ENCODE measurements at places on chromosomes 6 and 20.

- no peak for DNase-seq
Observed at GRCh38 chr6:165448210-165448609, 138.8 kb upstream of the C6orf118 start.

DNA sequence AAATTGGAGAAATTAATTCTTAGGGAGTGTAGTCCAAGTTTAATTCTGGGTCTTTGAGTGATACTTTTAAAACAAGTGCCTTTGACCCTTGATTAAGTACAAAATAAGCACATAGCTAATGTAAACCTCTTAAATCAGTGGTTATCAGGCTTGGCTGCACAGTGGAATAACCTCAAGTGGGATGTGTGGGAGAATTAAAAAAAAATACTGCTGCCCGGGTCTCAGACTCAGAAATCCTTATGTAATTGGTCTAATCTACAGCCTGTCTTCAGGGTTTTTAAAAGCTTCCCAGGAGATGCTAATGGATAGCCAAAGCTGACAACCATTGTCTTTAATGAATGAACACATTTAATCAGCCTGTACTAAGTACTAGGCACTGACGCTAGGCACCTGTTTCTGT, 28.5 kb upstream of the TMEM14A start:
- DNase-seq: no peak

GRCh38 chr6:161327360-161327953, 53.6 kb upstream of the AGPAT4 start:
- DNase-seq: no peak

DNA sequence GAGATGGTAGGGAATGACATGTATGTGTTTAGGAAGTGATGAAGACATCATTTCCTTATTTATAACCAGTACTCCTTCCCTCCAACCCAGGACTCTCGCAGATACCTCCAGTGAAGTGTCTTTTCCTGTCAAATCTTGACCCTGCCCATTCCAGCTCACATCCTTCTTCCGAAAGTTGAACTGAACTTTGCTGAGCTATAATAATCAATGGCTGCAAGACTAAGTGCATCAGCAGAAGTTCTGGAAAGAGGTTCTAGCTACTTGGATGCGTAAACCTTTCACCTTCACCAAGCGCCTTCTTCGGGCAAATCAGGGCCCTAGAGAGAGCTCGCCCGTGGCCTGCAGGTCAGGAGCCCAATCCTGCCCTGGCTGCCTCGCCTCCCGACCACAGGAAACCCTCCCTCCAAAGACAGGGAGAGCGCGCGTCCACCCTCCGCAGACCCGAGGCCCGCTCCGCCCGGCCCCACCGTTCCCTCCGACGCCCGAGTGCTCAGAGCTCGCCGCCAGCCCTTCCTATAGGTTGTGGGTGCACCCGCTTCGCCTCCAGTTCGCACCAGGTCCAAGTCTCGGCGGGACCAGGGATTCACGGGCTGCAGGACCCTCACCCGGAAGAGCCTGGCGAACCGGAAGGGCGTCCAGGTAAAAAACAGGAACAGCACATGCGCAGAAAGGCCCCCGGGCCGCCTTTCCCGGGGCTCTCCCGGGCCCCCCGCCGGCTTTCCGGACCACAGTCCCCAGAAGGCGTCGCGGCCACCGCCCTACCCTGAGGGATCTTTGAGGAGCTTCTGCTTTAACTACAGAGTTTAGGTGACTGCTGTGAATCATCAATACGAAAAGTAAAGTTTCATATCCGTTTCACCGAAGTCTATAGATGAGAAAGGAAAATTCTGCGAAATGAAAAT, at the start of gene ZNF334:
ZNF334 (minus strand) TSS at position 617 of the 902 bp plus-strand sequence. CDS start 1,457 bp downstream, outside the sequence.
- no peak for DNase-seq

- no peak for DNase-seq
Observed at GRCh38 chr6:150068151-150068550, 770 bp downstream of the ULBP3 start.

- no peak for DNase-seq
Observed at GRCh38 chr6:144999127-144999526, 714.0 kb downstream of the UTRN start.

- no peak for DNase-seq
Observed at GRCh38 chr6:136772685-136773472, 19.4 kb downstream of the MAP3K5 start.

GRCh38 chr6:33886673-33887144, 82.9 kb upstream of the MLN start:
- no peak for DNase-seq

GRCh38 chr20:24108581-24108980, 120.0 kb upstream of the GGTLC1 start:
- DNase-seq: no peak

DNA sequence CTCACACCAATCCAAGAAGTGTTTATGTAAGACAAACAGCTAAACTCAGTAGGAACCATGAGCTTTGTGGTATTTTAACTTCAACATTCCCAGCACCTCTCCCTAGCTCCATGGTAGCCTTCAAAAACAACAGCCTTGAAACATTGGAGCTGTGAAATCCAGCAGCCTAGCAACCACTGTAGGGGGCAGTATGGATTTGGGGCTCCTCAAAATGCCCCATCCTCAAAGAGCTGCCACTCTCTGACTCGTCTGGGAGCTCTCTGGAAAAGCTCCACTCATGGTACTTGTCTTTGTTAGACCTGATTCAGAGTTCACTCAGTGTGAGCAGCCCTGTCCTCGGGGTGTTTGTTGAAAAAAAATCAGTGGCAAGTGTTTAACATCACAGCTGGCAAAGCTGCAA, 82.9 kb downstream of the KIF6 start:
- no peak for DNase-seq

GRCh38 chr6:11974089-11974488, 38.0 kb upstream of the HIVEP1 start:
- no peak for DNase-seq

DNA sequence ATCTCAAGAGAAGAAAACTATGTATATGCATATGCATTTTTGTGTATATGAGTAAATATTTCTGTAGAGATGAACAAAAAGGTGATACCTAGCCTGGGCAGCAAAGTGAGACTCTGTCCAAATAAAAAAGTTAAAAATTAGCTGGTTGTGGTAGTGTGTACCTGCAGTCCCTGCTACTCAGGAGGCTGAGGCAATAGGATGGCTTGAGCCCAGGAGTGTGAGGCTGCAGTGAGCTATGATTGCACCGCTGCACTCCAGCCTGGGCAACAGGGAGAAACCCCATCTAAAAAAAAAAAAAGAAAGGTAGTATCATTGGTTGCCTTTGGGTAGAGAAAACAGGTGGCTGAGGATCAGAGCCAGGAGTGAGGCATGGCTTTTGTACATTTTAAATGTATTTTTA, 50.9 kb downstream of the KLHL31 start:
- DNase-seq: no peak

GRCh38 chr20:4886771-4887527, 114.4 kb downstream of the SLC23A2 start:
- no peak for DNase-seq

GRCh38 chr6:158024566-158025297, 43.1 kb downstream of the SYNJ2 start:
- no peak for DNase-seq

DNA sequence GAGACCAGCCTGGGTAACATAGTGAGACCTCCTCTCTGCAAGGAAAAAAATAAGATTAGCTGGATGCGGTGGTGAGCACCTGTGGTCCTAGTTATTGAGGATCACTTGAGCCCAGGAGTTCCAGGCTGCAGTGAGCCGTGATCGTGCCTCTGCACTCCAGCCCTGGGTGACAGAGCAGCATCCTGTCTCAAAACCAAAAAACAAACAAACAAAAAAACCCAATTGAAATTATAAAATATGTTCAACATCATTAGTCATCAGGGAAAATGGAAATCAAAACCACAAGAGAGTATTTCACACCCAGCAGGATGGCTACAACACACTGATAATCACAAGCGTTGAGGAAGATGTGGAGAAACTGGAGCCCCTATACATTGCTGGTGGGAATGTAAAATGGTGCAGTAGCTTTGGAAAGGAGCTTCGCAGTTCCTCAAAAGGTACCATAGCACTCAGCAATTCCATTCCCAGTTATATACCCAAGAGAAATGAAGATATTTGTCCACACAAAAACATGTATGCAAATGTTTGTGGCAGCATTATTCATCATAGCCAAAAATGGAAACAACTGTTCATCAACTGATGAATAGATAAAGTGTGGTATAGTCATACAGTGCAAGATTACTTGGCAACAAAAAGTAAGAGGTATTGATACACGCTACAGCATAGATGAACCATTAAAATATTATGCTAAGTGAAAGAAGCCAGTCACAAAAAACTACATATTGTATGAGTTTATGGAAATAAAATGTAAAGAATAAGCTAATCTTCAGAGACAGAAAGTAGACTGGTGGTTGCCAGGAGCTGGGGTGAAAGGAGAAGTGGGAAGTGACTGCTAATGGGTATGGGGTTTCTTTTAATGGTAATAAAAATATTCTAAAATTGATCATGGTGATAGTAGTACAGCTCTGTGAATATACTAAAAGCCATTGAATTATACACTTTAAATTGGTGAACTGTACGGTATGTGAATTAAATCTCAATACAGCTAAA, 38.7 kb upstream of the RIPOR2 start:
- DNase-seq: no peak

DNA sequence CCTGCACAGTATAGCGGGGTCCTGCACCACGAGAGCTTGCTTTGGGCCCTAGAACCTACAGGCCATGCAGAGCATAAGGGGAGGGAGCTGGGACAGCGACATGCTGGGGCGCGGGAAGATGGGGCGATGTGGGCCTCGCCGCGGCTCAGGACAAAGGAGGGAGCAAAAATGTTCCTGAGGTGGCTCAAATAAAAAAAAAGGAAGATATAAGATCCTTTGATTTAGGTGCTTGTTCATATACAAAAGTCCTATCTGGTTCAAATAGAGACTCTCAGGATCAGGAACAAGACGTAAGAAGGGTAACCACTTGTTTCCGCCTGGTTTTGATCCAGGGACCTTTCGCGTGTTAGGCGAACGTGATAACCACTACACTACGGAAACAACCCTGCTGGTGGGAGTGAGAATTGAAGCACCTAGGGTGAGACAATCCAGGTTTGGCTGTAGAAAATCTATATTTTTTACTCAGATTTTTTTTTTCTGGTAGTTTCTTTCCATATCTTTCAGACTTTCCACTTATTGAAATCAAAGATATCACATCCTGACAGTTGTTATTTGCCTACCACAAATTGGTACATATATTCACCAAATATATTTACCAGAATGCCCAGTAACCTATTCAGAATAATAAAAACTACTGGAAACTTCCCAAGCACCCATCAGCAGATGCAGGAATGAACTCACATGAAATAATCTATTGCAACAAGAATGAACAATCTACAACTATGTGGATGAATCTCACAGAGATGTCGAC, 177.9 kb upstream of the ZNF184 start:
- no peak for DNase-seq

- DNase-seq: no peak
Observed at GRCh38 chr20:32224463-32224862, 16.8 kb downstream of the POFUT1 start.

GRCh38 chr20:5402903-5403531, 86.3 kb upstream of the PROKR2 start:
- no peak for DNase-seq

DNA sequence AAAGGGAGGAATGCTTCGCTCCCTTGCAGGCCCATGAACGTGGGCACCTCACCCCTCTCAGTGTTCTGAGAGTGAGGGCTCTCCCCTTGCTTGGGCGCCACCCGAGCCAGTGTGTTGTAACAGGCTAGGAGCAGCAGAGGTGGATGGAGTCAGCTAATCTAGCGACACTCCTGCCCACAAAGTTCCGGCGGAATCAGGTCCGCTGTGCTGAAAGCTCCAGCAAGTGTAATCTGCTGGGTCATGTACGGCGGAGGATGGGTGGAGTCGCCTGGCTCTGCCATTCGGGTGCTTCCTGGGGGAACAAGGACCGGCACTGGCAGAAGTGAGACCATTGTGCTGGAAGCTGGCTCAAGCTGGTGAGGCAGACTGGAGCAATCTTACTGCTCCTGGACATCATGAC, 1310.1 kb downstream of the EPHA7 start:
- no peak for DNase-seq

DNA sequence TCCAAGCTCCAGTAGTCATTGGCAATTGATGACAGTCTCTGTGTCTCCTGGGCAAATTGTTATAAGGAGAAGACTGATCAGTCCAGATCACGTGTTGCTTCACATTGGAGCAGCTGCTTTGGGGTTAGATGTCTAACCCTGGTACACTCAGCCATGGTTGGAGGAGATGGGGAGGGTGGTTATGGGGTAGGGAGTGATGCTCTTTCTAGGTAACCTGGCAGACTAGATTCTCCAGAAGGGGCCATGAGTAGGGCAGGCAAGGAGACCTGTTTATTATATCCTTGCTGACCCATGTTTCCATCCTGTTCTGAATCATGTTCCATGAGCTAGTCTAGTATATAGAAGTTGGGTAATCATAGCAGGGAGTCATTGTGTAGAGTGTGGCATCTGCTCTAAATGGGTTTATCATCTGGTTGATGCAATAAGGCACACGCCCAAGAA, 50.8 kb upstream of the BACH2 start:
- no peak for DNase-seq

- DNase-seq: no peak
Observed at GRCh38 chr6:16855460-16855859, 94.2 kb upstream of the ATXN1 start.

- no peak for DNase-seq
Observed at GRCh38 chr6:161947371-161947770, 673.5 kb upstream of the AGPAT4 start.

DNA sequence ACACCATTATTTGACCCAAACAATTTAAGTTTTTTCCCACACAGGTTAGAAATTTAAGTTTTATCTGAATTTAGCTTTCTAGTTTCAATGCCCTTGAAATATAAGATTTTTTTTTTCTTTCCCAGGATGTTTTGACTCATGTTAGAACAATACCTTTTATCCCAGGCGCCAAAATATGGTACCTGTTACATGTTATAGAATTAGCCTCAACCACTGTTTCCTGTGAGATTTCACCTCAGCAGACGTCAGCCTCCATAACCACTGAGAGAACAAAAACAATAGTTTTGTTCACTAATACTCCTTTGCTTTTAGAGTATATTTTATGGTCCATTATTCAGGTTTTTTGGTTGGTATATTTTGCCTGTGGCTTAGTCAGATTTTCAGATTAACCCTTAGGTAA, 302.9 kb downstream of the CDKAL1 start:
- no peak for DNase-seq

GRCh38 chr6:83711958-83712357, 3.1 kb upstream of the SNAP91 start:
- DNase-seq: no peak

DNA sequence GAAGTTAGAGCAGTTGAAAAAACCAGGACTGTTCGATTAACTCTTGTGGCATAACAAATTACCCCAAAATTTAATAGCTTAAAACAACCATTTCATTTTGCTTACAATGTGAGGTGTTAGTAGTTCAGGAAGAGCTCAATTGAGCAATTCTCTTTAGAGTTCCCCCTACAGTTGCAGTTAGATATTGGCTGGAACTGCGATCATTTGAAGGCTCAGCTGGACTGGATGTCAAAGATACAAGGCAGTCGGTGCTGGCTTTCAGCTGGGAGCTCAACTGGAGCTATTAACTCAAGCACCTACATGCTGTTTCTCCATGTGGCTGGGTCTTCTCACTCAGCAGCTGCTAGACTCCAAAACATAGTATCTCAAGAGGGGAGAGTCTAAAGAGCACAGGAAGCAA, 96.0 kb upstream of the LOC128125822 start:
- DNase-seq: no peak
